ENCODE measurements at places on chromosomes 5 and 9.
A peak's percentile ranks its signal among the peaks of the same experiment; 100 is the strongest.

DNA sequence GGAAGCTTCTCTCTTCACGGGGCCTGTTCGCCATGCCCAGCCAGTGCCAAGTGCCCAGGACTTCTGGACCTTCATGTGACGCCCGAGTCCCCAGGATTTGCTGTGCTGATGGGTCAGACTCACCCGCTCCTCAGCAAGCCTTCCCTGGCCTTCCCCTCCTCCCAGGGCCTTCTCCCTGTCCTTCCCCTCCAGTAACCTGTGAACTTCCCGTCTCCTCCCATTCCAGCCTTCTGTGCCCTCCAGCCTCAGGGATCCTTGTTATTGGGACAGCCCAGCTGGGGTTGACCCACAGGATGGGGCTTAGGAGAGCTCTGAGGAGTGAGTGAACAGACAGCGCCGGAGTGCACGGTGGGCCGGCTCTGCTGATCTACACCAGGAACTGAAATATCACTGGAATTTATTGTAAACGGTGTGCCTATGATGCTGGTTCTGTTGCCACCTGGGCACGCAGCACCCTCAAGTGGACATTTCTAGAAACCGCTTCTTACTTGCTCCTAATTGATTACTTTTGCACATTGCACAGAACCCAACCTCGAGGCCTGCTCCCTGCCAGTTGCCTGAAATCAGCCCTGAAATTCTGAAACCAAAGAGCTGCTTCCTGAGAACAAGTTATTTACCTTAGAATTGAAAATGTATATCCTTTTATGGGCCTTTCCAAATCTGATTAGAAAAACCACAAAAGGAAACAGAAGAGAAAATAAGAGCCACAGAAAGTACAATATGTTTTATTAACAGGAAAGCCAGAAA is 1.5 kb downstream of the SPAAR start:
- peak; percentile 5 for DNase-seq

DNA sequence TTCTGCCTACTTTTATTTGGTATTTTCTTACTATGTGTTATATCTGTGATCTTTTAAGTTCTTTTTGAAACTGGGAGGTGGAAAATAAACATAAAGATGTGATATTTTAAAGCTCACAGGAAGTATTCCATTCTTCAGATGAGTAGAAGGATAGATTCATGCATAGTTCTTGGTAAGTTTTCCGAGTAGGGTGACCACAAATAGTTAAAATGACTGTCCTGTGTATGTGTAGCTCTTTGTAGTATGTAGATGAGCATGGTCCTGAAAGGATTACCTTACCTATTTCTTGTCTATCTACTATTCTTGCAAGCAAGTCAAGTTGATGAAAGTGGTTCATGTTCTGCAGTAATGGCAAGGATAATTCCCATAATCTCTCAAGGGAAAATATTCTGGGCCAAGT is 47.7 kb downstream of the SRFBP1 start:
- no peak for DNase-seq

DNA sequence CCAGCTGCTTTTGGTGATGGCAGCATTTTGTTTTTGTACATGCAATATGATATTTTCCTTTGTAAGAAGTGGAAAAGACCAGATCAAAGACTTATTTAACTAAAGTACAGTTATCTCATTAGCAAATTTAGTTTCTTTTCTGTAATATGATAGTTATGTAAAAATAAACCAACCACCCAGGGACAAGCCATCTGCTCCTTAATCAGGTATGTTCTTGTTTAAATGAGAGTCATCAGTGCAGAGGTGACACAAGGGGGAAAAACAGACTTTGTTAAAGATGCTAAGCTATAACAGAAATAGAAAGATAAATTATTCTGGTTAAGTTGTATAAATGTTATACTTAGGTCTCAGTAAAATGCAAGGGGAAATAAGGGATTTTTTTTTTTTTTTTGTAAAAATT is 805.7 kb upstream of the SEMA6A start:
- no peak for DNase-seq

DNA sequence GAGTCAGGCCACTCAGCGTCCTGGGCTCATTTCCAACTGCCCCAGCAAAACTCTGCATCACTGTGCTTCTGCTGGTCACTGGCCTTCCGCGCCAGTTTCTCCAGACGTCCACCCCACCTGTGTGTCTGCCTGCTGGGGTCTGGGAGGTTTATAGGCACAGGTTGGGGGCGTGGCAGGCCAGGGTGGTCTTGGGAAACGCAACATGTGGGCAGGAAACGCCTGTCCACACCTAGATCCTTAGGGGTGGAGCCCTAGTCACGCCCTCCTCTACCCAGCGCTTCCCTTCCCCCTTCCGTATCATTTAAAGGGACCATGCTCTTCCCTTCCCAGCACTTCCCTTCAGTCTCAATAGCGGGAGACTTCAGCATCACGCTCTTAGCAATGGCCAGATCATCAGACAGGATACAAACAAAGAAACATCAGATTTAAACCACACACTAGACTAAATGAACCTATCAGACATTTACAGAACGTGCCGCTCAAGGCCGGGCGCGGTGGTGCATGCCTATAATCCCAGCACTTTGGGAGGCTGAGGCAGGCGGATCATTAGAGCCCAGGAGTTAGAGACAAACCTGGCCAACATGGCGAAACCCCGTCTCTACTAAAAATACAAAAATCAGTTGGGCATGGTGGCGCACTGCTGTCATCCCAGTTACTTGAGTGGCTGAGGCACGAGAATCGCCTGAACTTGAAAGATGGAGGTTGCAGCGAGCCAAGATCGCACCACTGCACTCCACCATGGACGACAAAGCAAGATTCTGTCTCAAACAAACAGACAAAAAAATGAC is 11.8 kb upstream of the BTNL9 start:
- DNase-seq: no peak

DNA sequence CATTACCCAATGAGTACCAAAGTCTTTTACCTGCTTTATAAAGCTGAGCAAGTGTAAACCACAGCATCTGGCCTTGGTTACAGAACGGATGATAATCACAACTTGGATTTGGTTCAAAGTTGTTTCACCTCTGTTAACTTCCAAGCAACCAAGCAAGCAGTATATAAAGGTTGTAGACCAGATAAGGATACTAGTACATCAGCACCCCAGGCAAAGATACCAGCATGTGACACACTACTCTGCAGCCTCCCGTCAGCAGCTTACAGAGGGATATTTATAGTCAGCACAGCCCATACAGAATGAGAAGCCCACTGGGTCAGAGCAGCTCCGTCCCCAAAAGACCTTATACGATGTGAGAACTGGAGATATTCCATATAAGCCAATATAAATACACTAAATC is 193.3 kb downstream of the SMARCA2 start:
- no peak for DNase-seq

DNA sequence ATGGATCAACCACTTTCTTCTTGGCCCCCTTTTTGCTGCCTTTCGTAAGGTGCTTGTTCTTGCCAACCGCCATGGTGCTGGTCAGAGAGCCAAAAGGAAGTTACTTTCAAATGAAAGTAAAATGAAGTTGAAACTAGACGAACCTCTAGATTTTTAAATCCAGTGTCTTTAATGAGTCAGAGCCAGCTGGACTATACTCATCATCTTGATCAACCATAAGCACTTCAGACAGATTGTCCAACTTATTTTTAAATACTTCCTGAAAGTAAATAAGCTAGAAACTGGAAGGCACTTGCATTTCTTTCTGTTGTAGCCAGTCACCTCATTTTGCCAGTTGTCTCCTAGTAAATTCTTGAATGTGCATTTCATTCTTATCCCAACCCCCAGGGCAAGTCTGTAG is 48.9 kb downstream of the JMY start:
- DNase-seq: no peak

- no peak for DNase-seq
Observed at GRCh38 chr5:68215898-68216244, 315 bp downstream of the PIK3R1 start.

- DNase-seq: no peak
Observed at GRCh38 chr5:149152317-149152746, 11.0 kb downstream of the ABLIM3 start.

GRCh38 chr5:125272357-125272756 is 525.9 kb upstream of the ZNF608 start:
- no peak for DNase-seq

- no peak for DNase-seq
Observed at GRCh38 chr9:114504341-114505186, 709 bp downstream of the WHRN start.

- DNase-seq: no peak
Observed at GRCh38 chr5:37876943-37877342, 37.1 kb upstream of the GDNF start.
